GM23338 (cell line): ENCODE measurements at places on chromosomes 1 and 21. TPM values are rescaled to one million over a fixed set of nuclear protein-coding genes. Genes with fewer than 3 reads are reported as not detected.
A peak's percentile ranks its signal among the peaks of the same experiment; 100 is the strongest.

AXDND1 gene
- not detected in 2 replicates for total RNA-seq

MATN1 gene
- 0.31 TPM in 1 of 2 replicates, not detected in the other for total RNA-seq

KLF17 gene
- total RNA-seq, result not detected in 2 replicates

NPHS2 gene
- total RNA-seq, result not detected in 2 replicates

VHLL gene
- total RNA-seq, result not detected in 2 replicates

YIPF1 gene
- 24.0 and 24.8 TPM in 2 replicates for total RNA-seq

GRCh38 chr1:64001038-64001437 is 202.4 kb upstream of the UBE2U start:
- H3K36me3 ChIP-seq, result no peaks in the 10 kb centered on the region
- H3K4me3 ChIP-seq, result no peak overlapping the region
- H3K27ac ChIP-seq, result no peak overlapping the region
- peaks cover 12% of the 10 kb centered on the region; the same call in 1 of the 2 replicates for H3K4me1 ChIP-seq

DNA sequence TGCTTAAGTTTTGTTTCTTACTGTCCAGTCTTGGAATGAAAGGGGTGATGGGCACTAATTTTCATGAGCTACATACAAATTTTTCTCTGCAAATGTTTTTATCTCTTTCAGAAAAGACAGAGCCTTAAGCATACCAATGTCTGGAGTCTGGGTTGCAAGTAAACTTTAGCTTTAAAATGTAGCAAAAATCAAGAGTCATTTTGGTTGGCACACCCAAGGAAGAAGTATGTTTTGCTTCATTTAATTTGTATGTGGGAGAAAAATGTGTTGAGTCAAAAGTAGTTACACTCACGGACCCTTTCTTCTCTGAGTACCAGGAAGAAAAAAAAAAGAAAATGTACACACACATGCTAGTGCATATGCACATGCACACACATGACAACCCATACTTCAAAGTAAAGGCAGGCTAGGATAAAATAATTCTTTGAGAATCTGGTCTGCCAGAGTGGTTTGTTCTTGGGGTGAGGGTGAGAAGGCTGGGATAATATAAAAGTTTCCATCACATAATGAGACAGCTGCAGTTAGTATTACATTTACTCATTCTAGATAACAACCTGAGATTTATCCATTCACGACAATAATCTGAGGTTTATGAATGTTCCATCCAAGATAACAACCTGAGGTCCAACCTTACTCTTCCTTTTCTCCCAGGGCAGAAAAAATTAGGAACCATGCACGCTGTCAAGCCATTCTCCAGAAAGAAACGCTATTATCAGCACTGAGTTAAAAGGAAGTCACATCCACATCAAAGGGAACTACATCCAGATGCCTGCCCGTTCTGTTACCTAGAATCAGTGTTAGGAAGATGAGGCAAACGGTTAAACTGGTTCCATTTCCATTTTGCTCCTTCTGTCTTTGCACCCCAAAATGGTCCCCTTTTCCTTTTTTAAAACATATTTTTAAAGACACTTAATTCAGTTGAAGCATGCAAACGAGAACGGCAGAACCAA is 9.3 kb downstream of the DPYD start:
- no peak overlapping the region for H3K27ac ChIP-seq
- no peaks in the 10 kb centered on the region for H3K27me3 ChIP-seq
- H3K36me3 ChIP-seq, result no peaks in the 10 kb centered on the region
- H3K4me1 ChIP-seq, result no peaks in the 10 kb centered on the region

DNA sequence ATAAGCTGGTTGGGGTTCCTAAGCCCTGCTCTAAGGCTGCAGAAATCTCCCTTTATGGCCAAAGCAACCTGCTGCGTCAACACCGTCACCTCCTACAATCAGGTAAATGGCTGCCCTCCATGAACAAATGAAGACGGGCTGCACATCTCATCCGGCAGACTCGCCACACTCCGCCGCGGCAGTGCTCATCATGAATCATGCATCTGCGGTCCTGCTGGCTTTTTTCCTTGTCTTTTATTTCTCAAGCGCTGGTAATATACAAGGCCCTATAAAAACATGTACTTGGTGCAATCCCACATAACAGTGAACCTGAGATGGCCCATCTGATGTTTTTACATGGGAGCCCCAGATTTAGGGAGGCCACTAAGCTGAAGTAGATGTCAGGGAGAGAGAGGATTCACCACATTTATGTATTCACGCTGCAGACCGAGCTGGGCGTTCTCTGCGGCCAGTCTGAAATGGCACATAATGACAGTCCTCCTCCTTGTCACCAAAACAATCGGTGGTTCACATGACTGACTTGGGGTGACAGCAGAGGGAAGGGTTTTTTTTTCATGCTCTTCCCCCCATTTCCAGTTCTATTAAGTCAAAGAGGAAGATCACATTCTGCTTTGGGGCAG is 91.6 kb downstream of the KAZN start:
- no peaks in the 10 kb centered on the region for H3K27me3 ChIP-seq
- H3K36me3 ChIP-seq, result no peaks in the 10 kb centered on the region
- DNase-seq, result no peak
- H3K4me3 ChIP-seq, result no peak overlapping the region

DNA sequence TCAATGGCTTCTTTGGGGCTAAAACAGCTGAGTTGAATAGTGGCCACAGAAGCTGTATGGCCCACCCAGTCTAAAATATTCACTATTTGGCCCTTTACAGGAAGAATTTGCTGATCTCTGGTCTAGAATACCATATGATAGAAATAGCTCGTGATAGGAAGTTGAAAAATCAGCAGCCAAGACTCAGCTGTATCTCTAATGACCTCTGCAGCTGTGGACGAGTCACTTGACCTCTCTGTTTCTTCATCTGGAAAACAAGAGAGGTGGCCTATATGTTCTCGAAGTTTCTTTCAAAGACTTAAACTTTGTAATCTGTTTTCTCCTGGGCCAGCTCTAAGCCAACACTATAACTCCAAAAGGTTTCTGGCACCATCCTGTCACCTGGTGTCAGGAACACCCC is 129.2 kb downstream of the ZBTB18 start:
- H3K4me3 ChIP-seq, result no peak overlapping the region
- H3K36me3 ChIP-seq, result no peaks in the 10 kb centered on the region; the same call in 1 of the 2 replicates
- no peak overlapping the region for H3K27ac ChIP-seq
- DNase-seq, result no peak
- peaks cover 12% of the 10 kb centered on the region for H3K4me1 ChIP-seq

GRCh38 chr1:21369905-21370304 is 70.0 kb upstream of the NBPF3 start:
- no peaks in the 10 kb centered on the region for H3K36me3 ChIP-seq
- H3K27me3 ChIP-seq, result no peaks in the 10 kb centered on the region
- H3K4me3 ChIP-seq, result no peak overlapping the region
- H3K4me1 ChIP-seq, result no peaks in the 10 kb centered on the region
- DNase-seq, result no peak

DNA sequence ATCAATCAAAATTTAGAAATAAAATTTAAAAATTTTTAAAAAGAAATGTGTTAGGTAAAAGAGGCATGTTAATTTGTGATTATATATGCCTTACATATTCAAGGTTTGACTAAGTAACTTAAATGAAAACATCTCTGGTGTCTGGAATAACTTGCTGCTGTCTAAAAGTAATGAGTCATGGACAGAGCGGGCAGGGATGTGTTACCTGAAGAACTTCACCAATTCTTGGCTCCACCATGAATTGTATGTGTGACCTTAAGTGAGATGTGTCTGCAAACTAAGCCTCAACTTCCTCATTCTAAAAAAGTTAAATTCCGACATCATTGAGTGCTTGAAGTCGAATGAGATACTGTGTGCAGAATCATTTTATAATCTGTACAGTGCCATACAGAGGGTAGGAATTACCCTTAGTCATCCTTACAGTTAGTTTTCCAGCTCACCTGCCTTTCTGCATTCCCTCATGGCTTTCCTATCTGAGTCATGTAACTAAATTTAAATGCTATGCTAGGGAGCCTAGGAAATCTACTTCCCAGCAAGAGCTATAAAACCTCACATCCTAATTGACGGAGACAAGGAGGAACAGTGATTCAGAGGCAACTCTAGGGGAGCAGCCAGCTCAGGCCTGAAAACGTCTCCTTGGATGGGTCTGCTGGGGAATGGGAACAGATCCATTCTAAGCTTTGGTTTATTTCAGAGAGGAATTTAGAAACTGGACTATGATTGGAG is 100.7 kb upstream of the TSPAN2 start:
- H3K4me3 ChIP-seq, result no peak overlapping the region
- H3K36me3 ChIP-seq, result no peaks in the 10 kb centered on the region
- H3K27me3 ChIP-seq, result no peaks in the 10 kb centered on the region

DNA sequence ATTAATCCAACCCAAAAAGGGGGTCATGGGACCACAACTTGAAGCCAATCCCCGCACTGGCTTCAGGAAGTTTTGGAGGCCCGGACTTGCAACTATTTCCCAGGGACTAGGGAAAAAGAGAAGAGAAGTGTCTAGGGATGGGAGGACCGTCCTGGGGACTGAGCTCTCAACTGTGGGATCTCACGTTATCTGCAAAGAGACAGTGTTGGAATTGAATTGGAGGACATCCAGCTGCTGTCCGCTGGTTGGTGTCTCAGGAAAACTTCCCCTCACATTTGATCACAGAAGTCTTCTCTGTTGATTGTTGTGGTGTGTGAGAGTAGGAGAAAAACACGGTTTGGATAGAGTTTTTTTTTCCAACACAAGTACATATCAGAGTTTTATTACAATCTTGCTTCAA is 46.2 kb upstream of the CITED4 start:
- H3K4me1 ChIP-seq, result no peaks in the 10 kb centered on the region
- no peaks in the 10 kb centered on the region for H3K27me3 ChIP-seq
- H3K27ac ChIP-seq, result no peak overlapping the region
- H3K36me3 ChIP-seq, result no peaks in the 10 kb centered on the region
- DNase-seq, result no peak

GRCh38 chr1:3268281-3268680 is 186.2 kb upstream of the ARHGEF16 start:
- H3K4me3 ChIP-seq, result no peak overlapping the region
- no peaks in the 10 kb centered on the region for H3K27me3 ChIP-seq
- no peak for DNase-seq
- no peaks in the 10 kb centered on the region for H3K36me3 ChIP-seq

DNA sequence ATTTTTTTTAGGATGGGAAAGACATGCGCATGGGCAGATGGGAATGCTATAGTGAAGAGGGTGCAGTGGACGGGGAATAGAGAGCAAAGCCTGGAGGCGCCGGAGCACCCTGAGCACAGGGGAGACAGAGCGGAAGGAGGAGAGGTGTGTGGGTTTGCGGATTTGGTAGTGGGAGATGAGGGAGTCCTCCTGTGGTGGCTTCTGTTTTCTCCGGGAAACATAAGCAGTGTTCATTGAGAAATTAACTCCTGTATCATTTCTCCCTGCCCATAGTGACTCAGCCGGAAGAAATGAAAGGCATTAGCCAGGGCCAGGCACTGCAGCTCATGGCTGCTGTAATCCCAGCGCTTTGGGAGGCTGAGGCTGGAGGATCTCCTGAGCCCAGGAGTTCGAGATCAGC is 4.7 kb upstream of the PTPRF start:
- H3K27ac ChIP-seq, result no peak overlapping the region
- H3K36me3 ChIP-seq, result no peaks in the 10 kb centered on the region
- no peak overlapping the region for H3K4me3 ChIP-seq
- DNase-seq, result no peak

DNA sequence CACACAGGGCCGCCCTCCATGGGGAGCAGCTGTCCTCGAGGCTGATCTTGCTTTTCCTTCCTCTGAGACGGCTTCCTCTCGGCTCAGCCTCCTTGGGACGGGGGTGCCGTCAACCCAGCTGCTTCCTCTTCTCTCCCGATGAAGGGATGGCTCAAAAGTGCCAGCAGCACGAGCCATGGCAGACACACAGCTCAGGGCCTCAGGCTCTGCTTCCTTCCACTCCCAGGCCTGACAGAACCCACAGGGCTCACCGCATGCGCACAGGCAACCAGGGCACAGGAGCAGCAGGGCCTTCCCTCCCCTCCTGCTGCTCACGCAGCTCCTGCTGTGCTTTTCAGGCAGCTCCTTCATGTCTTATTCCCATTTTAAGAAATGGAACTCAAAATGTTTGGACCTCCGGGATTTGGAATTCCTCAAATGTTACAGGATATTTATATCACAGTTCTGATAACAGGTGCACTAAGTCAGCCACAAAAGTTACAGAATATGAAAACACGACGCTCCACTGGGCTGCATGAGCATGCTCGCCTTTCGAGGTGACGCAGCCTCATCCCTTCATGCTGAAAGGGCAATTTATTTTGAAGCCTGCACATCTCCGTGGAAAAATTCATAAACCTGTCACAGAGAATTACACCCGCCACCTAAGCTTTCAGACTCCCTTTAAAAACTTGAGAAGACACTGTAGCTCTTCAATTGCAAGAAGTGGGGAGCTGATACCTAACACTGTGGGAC is 84.4 kb downstream of the HSF2BP start:
- no peaks in the 10 kb centered on the region for H3K36me3 ChIP-seq
- DNase-seq, result no peak
- no peak overlapping the region for H3K4me3 ChIP-seq

GRCh38 chr1:71908303-71908702 is 374.0 kb downstream of the NEGR1 start:
- H3K27me3 ChIP-seq, result no peaks in the 10 kb centered on the region
- H3K4me3 ChIP-seq, result no peak overlapping the region
- no peak overlapping the region for H3K27ac ChIP-seq
- H3K36me3 ChIP-seq, result no peaks in the 10 kb centered on the region

DNA sequence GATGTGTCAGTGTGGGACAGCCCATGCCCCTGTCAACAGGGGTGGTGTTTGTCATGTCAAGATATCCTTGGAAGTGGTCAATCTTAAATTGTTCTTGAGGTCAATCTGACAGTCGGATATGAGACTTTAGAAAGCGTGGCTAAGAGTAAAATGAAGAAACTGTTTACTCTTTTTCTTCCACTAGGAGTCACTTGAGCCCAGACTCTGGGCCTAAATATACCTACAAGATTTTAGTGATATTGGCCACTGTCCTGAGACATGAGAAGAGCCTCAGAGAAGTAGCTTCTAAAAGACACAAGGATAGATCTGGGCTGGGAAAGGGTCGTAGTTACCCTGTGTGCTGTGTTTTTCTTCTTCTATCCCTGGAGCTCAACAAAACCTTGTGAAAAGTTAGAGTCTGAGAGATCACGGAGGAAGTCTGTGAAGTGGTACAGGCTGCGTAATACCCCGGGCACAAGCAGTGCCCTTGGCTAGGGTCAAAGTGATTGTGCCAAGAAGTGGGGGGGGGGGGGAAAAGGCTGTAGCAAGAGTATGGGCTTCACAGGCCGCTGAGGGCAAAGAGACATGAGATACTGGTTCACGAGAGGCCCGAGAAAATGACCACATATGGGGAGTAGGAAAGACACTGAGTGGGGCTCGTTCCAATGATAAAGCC is 355.2 kb upstream of the GREM2 start:
- peaks cover 20% of the 10 kb centered on the region for H3K4me1 ChIP-seq
- DNase-seq, result peak; percentile 72
- H3K4me3 ChIP-seq, result no peak overlapping the region
- H3K27me3 ChIP-seq, result no peaks in the 10 kb centered on the region
- H3K27ac ChIP-seq, result no peak overlapping the region
